ENCODE measurements at places on chromosomes 2 and 18.

DNA sequence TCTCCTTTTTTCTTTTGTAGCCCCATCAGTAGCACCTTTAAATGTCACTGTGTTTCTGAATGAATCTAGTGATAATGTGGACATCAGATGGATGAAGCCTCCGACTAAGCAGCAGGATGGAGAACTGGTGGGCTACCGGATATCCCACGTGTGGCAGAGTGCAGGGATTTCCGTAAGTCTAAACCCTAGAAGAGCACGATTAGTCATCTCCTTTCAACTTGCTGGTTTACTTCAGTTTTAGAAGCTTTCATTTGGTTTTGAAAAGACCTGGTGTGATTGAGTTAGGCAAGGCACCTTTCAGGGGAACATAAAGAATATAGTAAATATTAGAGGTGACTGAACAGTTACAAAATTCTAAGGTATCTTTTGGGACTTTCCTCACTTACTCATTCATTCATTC is 72.2 kb upstream of the TMEM87B start:
- DNase-seq: no peak

DNA sequence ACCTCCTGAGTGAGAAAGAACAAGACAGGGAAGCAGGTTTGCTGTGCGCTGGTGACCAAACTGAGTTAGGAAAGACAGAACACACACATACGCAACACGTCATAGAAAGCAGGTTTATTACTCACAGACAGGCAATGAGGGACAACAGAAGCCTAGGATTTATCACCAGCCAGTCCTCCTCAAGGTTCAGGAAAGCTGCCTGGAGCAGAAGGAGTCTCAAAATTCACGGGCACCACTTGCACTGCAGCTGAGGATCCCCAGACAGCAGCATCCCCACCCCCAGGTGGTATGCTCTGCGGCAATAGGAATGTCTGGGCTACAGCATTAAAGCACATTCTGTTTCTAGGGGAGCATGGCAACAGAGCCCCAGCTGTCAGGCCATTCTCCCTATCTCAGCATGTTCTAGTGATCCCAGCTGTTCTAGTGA is 284.4 kb upstream of the RGPD4 start:
- no peak for DNase-seq

GRCh38 chr18:79479761-79480161 is 84.0 kb downstream of the NFATC1 start:
- DNase-seq: no peak

- DNase-seq: no peak
These were observed 160.5 kb downstream of the TPGS2 start for GRCh38 chr18:36668349-36668748.

DNA sequence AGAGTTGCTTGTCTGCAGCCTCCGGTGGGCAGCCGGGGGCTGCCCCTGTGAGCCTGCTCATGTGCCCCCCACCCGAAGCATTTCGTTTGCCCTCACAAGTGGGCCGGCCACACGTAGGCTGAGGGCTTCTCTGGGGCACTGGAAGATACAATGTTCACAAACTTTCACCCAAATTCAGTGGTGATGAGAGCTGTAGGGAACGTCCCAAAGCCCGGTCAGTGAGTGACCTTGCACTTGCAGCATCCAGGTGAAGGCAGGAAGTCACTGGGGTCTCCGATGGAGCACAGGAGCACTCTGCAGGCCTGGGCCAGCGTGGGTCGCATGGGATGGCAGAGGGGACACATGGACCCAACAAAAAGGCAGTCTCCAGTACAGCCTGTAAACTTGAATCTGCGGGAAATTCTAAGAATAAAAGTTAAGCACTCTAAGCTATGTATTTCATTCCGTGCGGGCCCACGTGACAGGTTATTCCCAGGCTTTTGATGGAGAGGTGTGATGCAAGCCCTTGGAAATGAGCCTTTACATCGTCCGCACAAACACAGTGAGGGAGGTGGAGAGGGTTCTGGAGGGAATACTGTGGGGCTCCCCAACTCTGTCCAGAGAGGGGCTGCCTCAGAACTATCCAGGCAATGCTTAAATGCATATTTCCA is 42.5 kb downstream of the CNGA3 start:
- DNase-seq: no peak

- no peak for DNase-seq
These were observed 1.3 kb downstream of the TAF1B start for GRCh38 chr2:9844576-9844975.

DNA sequence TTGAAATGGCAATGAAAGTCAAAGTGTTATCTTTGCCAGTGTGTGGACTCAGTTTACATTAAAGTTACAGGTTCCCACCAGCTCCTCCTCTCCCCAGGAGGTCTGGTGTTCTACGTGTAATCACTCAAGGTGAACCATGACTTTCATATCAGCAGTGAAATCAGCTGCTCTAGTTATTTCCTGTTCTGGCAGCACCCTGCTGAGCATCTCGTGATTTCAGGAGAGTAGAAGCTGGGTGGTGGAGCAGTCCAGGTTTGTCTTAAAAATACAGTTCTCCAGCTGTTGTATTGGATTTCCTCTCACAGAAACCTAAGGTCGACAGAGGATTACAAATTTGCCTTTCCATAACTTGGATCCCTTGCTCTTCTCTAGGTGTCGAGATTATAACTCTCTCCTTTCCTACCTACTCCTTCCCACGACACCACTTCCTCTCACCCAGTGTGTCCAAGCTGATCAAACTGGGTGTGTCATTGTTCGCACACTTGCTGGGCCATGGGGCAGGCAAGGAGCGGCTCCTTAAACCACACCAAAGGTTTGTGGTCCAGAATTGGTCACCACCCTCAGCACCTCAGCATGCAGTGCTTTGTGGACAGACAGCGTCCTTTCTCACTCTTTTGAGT is 13.0 kb upstream of the ARHGAP25 start:
- peak; percentile 76 for DNase-seq

GRCh38 chr2:99974275-99974674 is 168.1 kb downstream of the AFF3 start:
- DNase-seq: no peak

- no peak for DNase-seq
These were observed 62.3 kb downstream of the TNS1 start for GRCh38 chr2:217940261-217941220.

Data from mucosa of gallbladder (tissue), 1 donor.